ENCODE measurements at places on chromosomes 5 and 9. TPM values are rescaled to one million over a fixed set of nuclear protein-coding genes. Genes with fewer than 3 reads are reported as not detected.

Gene MFAP3
- polyA plus RNA-seq, result 35.7 TPM

Gene MARCOL
- polyA plus RNA-seq, result not detected

- DNase-seq, result no peak
Measured at GRCh38 chr5:122701640-122702523, 73.0 kb upstream of the SNX2 start.

DNA sequence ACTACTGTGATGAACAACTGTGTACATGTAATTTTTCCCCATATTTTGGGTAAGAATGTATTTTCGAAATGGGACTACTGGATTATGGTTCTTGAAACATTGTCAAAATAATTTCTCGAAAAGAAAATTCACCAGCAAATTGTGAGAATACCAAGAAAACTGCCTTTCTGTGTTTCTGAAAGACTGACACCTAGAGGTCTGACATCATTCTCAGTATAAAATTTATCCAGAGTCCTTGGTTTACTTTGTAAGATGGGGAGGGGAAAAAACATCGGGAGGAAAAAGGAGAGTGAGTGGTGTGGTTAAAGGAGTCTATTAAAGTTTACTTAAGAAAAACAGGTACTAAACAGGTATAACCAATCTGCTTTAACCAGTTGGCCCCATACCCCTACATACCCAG, 149.2 kb downstream of the CEP120 start:
- DNase-seq, result no peak

DNA sequence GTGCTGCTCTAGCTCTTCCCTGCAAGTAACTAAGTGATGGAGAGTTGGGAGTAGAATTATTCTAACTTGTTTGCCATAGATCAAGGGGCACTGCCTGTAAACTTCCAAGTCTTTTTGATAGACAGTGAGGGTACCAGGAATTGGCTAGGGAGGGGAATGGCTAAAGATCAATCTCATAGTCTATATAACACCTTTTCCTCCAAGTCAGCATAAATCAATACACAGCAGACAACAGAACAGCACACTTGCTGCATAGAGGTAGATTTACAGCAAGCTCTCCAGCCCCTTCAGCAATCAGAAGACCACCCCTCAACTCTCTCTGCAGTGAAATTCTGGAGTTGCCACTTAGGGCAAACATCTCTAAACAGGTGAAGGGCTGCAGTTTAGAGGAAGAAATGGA, 643.5 kb upstream of the KLF4 start:
- no peak for DNase-seq

DNA sequence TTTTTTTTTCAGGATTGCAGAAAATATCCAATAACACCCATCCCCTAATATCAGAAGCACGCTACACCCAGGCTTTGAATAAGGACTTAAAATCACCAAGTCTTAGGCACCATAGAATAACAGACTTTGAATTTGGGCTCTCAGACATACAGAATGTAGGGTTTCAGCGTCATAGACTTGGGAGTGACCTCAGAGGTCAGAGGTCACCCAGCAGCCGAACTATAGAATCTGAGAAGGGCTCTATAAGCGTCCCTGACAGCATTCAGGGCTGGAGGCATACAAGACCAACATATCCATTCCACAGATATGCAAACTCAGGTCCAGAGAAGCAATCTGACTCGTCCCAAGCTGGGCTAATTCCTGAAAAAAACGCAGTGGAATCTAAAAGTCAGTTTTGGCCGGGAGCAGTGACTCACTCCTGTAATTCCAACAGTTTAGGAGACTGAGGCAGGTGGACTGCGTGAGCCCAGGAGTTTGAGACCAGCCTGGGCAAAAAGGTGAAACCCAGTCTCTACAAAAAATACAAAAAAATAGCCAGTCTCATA, 34.7 kb downstream of the SLC6A7 start:
- DNase-seq, result no peak

GRCh38 chr9:4756420-4756819, 15.4 kb upstream of the AK3 start:
- DNase-seq, result no peak

DNA sequence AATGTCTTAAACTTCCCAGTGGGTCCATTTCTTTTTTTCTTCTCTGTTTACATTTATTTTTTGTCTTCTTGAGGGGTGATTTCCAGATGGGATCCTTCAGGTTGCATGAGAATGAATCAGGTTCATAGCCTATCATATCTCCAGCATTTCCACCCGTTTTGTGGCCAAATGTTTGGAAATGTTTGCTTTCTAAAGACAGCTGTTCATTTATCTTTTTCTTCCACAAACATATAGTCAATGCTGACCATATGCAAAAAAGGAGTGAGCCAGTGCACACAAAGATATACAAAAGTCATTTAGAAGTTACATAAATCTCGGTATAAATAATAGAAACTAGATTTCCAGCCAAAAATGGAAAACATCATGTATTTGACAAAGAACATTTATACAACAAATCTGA, 71.6 kb upstream of the STC2 start:
- DNase-seq, result peak; percentile 79
